Activated gamma-delta T cell treated with anti-CD3 and anti-CD28 coated beads, Interleukin-2, amount 50 U/mL, for 16 hours (primary cell): ENCODE measurements at places on chromosomes 12 and 14.

GRCh38 chr12:24718617-24719016 lies 230.3 kb downstream of the BCAT1 start:
- DNase-seq = no peak

DNA sequence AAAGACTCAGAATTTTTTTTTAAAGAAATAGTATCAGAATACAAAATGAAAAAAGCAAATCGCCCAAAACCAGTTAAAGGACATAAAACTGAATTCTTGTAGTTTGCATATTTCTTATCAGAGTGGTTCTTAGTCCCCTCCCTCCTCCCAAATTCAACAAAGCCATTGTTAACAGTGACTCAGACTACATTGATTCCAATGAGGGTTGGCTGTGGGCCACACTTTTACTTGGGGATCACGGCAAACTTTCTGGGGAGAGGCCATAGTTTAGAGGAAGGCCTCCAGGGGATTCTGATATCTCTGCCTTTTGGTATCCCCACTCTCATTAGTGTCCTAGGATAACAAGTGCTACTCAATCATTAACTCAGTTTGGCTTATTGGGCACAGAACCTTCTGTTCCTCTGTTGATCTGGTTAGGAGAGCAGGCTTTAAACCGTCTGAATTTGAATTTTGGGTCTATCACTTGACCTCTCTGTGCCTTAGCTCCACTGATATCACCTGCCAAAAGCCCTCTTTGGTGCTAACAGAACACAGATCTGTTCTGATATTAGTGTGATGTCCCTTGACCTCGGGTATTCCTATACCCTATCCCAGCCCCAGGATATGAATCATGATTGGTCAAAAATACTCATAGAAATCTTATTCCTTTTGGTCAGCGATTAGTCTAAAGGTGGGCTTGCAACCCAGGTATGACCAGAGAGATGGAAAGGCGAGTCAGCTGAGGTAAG lies 45.2 kb upstream of the APPL2 start:
- no peak for DNase-seq

- DNase-seq = no peak
Observed at GRCh38 chr12:114933428-114934160, 249.6 kb upstream of the TBX3 start.

GRCh38 chr12:42767998-42768397 lies 178.5 kb upstream of the PRICKLE1 start:
- DNase-seq = no peak

DNA sequence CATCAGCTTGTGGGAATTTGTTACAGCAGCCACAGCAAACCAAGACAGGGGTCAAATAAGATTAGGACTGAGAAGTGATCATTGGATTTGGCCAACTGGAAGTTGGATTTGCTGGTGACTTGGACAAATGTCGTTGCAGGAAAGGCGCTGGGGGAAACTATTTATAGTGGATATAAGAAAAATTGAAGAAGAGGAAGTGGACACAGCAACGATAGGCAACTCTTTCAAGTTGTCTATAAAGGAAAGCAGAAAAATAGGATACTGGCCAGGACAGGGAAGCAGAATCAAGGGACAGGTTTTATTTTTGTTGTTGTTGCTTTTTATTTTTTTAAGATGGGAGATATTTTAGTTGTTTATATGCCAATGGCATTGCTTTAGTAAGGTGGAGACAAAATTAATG lies 56.2 kb upstream of the RTRAF start:
- no peak for DNase-seq

- DNase-seq = no peak
Observed at GRCh38 chr12:58413794-58414193, 472.4 kb downstream of the ATP23 start.

DNA sequence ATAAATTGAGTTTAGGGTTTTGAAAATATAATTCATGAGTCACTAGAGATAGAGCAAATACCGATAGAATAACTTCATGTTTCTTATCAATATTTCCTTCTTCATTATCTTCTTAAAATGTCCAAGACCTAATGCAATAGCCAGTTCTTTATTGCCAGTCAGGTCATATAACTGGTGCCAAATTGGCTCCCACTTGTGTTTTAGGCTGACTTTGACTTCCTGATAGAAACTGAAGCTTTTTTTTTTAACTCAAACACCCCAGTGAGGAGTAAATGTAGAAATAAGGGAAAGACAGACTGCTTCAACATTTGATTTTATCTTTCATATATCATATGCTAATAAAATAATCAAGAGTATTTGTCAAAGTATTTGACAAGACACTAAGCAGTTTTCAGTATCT lies 80.7 kb downstream of the ARMH4 start:
- no peak for DNase-seq

GRCh38 chr12:83067981-83068380 lies 381.3 kb downstream of the TMTC2 start:
- no peak for DNase-seq

DNA sequence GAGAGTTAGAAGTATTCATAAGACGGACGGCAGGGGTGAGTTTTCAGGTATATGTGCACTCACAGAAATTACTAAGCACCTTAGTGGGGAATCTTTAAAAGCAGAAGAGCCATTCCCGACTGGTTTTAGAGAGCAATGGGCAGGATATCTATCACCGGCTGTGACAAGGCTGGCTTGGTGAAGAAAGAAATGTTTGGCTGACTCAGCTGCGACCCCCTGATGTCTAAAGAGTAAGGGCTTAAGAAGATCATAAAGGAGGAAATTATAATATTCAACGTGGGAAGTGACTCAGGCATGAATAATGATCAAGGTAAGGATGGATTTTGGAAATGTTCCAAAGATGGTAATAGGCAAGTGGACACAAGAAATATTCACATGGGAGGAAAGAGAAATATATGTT lies 407.6 kb downstream of the TMEM132D start:
- no peak for DNase-seq
